ENCODE measurements at places on chromosomes 12 and 14.

- H3K4me3 ChIP-seq, result no peak overlapping the region
- no peak for DNase-seq
- H3K27me3 ChIP-seq, result no peaks in the 10 kb centered on the region
- no peaks in the 10 kb centered on the region for H3K36me3 ChIP-seq
- peak overlapping the region; percentile 12 for H3K27ac ChIP-seq
These were observed 459.6 kb downstream of the ZFP36L1 start for GRCh38 chr14:68333262-68333661.

GRCh38 chr12:50016501-50017475 lies 8.5 kb downstream of the RACGAP1 start:
- no peaks in the 10 kb centered on the region for H3K36me3 ChIP-seq
- H3K4me3 ChIP-seq, result no peak overlapping the region
- DNase-seq, result peak; percentile 70
- H3K27me3 ChIP-seq, result no peaks in the 10 kb centered on the region
- H3K4me1 ChIP-seq, result no peaks in the 10 kb centered on the region
- no peak overlapping the region for H3K27ac ChIP-seq

- peaks cover 32% of the 10 kb centered on the region for H3K4me1 ChIP-seq
- no peak for DNase-seq
- H3K27me3 ChIP-seq, result no peaks in the 10 kb centered on the region
- H3K27ac ChIP-seq, result peak overlapping the region; percentile 95
These were observed 4.7 kb downstream of the TNFRSF1A start for GRCh38 chr12:6336889-6337853.

- H3K36me3 ChIP-seq, result no peaks in the 10 kb centered on the region
- no peaks in the 10 kb centered on the region for H3K4me1 ChIP-seq
- H3K27ac ChIP-seq, result no peak overlapping the region
- no peak for DNase-seq
These were observed 132.2 kb downstream of the ANO4 start for GRCh38 chr12:100926669-100927248.

GRCh38 chr12:121159467-121160307 lies 27.0 kb downstream of the P2RX7 start:
- no peak overlapping the region for H3K27ac ChIP-seq
- H3K4me3 ChIP-seq, result no peak overlapping the region
- no peak for DNase-seq
- H3K36me3 ChIP-seq, result no peaks in the 10 kb centered on the region
- H3K4me1 ChIP-seq, result no peaks in the 10 kb centered on the region
- H3K27me3 ChIP-seq, result no peaks in the 10 kb centered on the region

DNA sequence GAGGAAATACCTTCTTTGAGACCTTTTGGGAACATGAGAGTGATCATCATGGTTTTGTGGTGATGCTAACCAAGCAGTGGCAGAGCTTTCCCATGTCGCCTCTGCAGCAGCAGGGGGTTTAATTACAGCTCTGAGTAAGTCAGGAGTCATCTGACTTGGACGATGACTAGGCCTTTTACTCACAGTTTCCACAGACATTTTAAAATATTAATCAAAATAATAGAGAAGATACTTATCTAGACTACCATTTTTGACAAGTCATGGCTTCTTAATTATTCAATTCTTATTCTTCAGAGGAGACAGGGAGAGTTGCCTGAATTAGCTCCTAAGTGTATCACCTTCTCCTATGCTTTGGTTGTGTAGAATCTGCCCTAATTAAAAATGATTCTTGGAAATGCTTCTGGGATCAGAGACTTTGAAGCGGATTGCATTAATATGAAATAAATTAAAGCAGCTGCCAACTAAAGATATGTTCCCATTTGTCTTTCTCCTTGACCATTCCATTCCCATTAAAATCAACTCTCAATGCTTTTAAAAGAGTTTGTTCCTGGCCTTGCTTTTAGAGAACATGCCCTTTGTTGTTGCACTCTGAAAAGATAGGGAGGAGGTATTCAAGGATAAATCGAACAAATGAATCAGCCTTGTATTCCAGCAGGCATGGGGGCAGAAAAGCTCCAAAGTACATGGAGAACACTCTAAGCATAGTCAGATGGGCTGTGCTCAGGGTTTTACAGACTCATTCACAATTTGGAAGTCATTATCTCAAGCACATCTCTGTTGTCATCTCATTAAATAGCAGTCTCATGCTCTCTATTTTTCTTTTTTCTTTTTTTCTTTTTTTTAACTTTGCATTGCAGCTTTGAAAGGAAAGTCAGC lies 7.7 kb upstream of the IFNG-AS1 start:
- no peak for DNase-seq
- H3K27me3 ChIP-seq, result no peaks in the 10 kb centered on the region
- H3K27ac ChIP-seq, result no peak overlapping the region
- H3K4me1 ChIP-seq, result no peaks in the 10 kb centered on the region
- H3K36me3 ChIP-seq, result no peaks in the 10 kb centered on the region

DNA sequence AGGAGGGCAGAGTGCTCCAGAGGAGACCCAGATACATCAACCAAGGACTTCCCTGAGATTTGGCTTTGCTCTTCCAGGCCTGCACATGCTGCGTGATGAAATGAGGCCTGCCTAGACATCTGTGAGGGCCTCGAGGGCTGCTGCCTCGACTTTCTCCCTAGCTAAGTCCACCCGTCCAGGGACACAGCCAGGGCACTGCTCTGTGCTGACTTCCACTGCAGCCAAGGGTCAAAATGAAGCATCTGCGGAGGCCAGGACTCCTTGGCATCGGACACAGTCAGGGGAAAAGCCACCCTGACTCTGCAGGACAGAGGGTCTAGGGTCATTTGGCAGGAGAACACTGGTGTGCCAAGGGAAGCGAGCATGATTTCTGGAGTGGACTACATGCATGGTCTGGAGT lies 10.7 kb downstream of the SLC25A47 start:
- no peak overlapping the region for H3K4me3 ChIP-seq
- H3K36me3 ChIP-seq, result no peaks in the 10 kb centered on the region
- DNase-seq, result no peak

GRCh38 chr14:89637581-89637980 lies 220.5 kb upstream of the FOXN3 start:
- no peaks in the 10 kb centered on the region for H3K36me3 ChIP-seq
- H3K27ac ChIP-seq, result no peak overlapping the region
- no peaks in the 10 kb centered on the region for H3K4me1 ChIP-seq
- no peaks in the 10 kb centered on the region for H3K27me3 ChIP-seq

GRCh38 chr12:96233939-96234461 lies 39.8 kb downstream of the ELK3 start:
- peak; percentile 98 for DNase-seq
- peak overlapping the region; percentile 96 for H3K27ac ChIP-seq
- no peak overlapping the region for H3K4me3 ChIP-seq

- H3K4me3 ChIP-seq, result no peak overlapping the region
- H3K4me1 ChIP-seq, result no peaks in the 10 kb centered on the region
- H3K27ac ChIP-seq, result no peak overlapping the region
- no peaks in the 10 kb centered on the region for H3K27me3 ChIP-seq
These were observed 1211.4 kb downstream of the VRK1 start for GRCh38 chr14:98008381-98009113.

DNA sequence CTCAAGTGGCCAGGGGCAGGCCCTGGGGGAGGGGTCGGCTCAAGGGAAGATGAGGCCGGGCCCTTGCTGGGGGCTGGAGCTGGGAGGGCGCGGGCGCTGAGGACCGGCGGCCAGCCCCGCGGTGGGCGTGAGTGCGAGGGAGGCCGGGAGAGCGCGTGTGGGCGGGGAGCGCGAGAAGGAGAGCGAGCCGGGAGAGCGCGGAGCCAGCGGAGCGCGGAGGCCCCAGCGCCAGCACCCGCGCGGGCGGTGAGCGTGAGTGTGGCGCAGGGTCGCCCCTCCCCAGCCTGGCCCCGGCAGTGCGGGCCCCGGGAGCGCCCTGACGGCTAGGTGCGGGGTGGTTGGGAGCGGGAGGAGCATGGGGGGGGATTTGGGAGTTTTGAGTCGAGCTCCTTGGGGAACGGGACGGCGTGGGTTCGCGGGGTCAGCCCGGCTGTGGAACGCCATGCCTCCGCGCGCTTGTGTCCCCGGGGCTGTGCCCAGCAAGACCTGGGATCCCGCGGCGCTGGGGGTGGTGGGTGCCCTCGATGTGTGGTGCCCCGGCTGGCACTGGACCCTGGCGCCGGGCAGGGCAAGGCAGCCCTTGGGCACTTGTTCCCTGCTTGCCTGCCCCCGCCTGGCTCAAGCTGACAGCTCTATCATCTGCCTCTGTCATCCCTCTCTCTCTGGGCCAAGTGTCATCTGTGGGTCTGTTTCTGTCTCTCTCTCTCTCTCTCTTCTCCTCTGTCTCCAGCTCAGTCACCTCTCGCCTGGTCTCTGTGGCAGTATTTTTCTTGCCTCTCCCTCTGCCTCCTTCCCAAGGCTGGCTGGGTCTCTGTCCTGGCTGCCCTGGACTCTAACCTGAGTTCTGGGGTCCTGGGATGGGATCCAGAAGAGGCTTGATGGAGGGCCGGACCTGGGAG lies at the start of gene LBHD2:
Gene LBHD2 (plus strand): TSS at position 190 of the 899 bp plus-strand sequence. CDS start 1,803 bp downstream, outside the sequence.
- DNase-seq, result no peak
- H3K27ac ChIP-seq, result no peak within 1 kb of the TSS
- H3K36me3 ChIP-seq, result no peaks in the 10 kb centered on the region
- no peaks in the 10 kb centered on the region for H3K27me3 ChIP-seq
- no peak within 1 kb of the TSS for H3K4me3 ChIP-seq

- no peak overlapping the region for H3K4me3 ChIP-seq
- H3K36me3 ChIP-seq, result no peaks in the 10 kb centered on the region
- DNase-seq, result no peak
- H3K4me1 ChIP-seq, result no peaks in the 10 kb centered on the region
These were observed 6.4 kb downstream of the ERP27 start for GRCh38 chr12:14931791-14932560.

GRCh38 chr14:51612449-51612848 lies 39.3 kb upstream of the FRMD6 start:
- H3K4me3 ChIP-seq, result no peak overlapping the region
- H3K36me3 ChIP-seq, result no peaks in the 10 kb centered on the region
- H3K27me3 ChIP-seq, result no peaks in the 10 kb centered on the region
- peaks cover 11% of the 10 kb centered on the region for H3K4me1 ChIP-seq
- H3K27ac ChIP-seq, result no peak overlapping the region

GRCh38 chr12:11963841-11964471 lies 106.8 kb upstream of the BCL2L14 start:
- H3K27ac ChIP-seq, result no peak overlapping the region
- DNase-seq, result no peak
- no peaks in the 10 kb centered on the region for H3K27me3 ChIP-seq
- H3K36me3 ChIP-seq, result no peaks in the 10 kb centered on the region
- H3K4me3 ChIP-seq, result no peak overlapping the region

GRCh38 chr14:68587931-68588330 lies 204.9 kb downstream of the ZFP36L1 start:
- no peaks in the 10 kb centered on the region for H3K27me3 ChIP-seq
- H3K27ac ChIP-seq, result peak overlapping the region; percentile 98
- no peak overlapping the region for H3K4me3 ChIP-seq
- H3K36me3 ChIP-seq, result no peaks in the 10 kb centered on the region
- no peak for DNase-seq
- peaks cover 26% of the 10 kb centered on the region for H3K4me1 ChIP-seq

- no peak overlapping the region for H3K27ac ChIP-seq
- H3K4me1 ChIP-seq, result no peaks in the 10 kb centered on the region
- no peak overlapping the region for H3K4me3 ChIP-seq
- H3K36me3 ChIP-seq, result no peaks in the 10 kb centered on the region
These were observed 20.7 kb upstream of the FRMD6 start for GRCh38 chr14:51630987-51631386.

DNA sequence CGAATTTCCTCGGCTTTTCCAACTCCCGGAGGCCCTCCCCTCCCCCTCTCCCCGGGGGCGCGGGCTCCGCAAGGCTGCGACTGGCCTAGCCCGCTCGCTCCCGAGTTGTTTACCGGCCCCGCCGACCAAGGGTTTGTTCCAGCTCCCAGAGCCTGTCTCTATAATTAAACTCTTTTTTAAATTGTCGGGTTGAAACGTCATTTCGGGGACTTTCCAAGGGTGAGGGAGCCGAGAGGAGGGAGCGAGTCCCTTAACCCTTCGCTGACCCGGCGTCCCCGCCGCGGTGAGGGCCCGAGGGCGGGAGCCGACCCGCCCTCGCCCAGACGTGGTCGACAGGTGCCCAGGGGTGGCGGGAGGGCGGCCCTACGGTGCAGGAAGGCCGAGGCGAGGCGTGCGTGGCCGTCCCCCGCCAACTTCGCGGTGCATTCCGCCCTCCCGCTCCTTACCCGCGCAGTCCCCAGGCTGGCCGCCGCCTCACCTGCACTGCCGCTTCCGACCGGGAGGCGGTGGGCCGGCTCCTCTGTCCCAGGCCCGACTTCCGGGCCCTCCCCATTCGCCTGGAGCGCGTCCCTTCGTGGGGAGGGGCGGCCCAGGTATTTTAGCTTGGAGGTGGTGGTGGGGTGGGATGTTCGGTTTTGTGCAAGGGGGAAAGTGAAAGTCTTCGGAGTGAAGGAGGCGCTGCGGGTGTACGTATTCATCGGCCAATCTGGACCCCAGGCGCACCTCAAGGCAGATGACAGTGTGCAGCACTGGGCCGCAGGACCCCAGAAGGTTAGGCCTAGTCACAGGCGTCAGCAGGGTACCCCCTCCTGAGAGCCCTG lies 2.9 kb upstream of the ZFP36L1 start:
- peak overlapping the region; percentile 96 for H3K4me3 ChIP-seq
- peak; percentile 86 for DNase-seq
- no peaks in the 10 kb centered on the region for H3K27me3 ChIP-seq
- no peaks in the 10 kb centered on the region for H3K36me3 ChIP-seq

DNA sequence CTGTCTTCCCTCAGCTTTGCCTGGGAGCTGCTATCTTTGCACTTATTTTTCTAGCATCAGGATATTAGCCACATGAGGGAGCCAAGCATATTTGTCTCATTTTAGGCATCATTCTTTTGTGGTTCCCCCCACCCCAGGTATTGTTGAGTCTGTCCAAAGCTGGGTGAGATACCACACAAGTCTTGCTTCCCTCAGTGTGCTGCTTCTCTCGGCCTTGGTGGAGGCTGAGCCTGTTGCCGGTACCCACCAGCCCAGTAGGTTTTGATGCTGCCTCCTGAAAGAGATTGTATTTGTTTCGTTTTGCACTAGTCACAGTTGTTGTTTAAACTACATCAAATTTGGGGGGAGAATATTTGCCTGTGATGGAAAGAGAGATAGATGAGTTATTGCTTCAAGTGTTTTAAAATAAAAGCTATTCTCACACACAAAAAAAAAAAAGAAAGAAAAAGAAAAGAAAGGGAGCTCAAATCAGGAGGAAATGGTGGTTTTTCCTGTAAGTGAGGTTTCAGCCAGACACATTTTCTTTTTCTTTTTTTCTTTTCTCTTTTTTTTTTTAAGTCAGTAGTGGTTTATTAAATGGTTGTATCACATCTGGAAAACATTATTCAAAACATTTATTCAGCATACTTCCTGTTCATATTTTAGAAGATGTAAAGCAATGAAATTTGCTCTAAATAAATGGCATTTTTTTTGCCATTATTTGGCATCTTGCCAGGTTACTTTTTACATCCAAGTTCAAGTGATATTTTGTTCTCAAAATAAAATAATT lies 58.5 kb downstream of the SLC4A8 start:
- no peaks in the 10 kb centered on the region for H3K27me3 ChIP-seq
- DNase-seq, result no peak
- H3K4me3 ChIP-seq, result no peak overlapping the region

- no peaks in the 10 kb centered on the region for H3K27me3 ChIP-seq
- H3K4me3 ChIP-seq, result no peak overlapping the region
- DNase-seq, result no peak
- no peak overlapping the region for H3K27ac ChIP-seq
These were observed 2.4 kb upstream of the TCL1B start for GRCh38 chr14:95683793-95684192.

GRCh38 chr12:121717041-121717699 lies 4.6 kb downstream of the TMEM120B start:
- no peaks in the 10 kb centered on the region for H3K27me3 ChIP-seq
- peak overlapping the region; percentile 37 for H3K27ac ChIP-seq
- no peaks in the 10 kb centered on the region for H3K36me3 ChIP-seq
- H3K4me3 ChIP-seq, result no peak overlapping the region
